ENCODE measurements at places on chromosomes 2 and 18.
A peak's percentile ranks its signal among the peaks of the same experiment; 100 is the strongest.

DNA sequence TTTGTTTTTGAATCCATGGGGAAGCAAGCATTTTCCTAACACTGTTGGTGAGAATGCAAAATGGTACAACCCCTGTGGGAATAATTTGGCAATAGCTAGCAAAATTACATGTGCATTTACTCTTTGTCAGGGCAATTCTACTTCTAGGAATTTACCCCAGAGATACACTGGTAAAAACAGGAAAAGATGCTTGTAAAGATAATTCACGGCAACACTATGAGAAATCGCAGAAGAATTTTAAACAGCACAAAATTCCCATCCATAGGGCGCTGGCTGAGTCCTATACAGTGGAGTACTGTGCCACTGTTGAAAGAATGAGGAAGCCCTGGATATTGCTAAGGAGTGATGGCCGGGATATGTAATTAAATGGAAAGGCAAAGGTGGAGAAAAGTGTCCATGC is 75.8 kb downstream of the DGKD start:
- DNase-seq, result no peak

- no peak for DNase-seq
Observed at GRCh38 chr18:2218101-2218500, 353.2 kb downstream of the METTL4 start.

GRCh38 chr18:58209326-58209725 is 165.3 kb downstream of the NEDD4L start:
- DNase-seq, result no peak

- DNase-seq, result peak; percentile 77
Observed at GRCh38 chr2:222318026-222318711, 19.4 kb upstream of the PAX3 start.

GRCh38 chr2:163751696-163752095 is 15.9 kb upstream of the FIGN start:
- DNase-seq, result no peak

- DNase-seq, result no peak
Observed at GRCh38 chr2:193783681-193784080, 1588.9 kb upstream of the TMEFF2 start.

- DNase-seq, result no peak
Observed at GRCh38 chr2:27765621-27766286, 5.8 kb upstream of the MRPL33 start.

- no peak for DNase-seq
Observed at GRCh38 chr18:50986360-50987087, 18.7 kb downstream of the ELAC1 start.

GRCh38 chr2:42799881-42800280 is 7.5 kb upstream of the HAAO start:
- no peak for DNase-seq

GRCh38 chr2:169732583-169733358 is 861 bp upstream of the KLHL23 start:
- DNase-seq, result peak; percentile 78

- no peak for DNase-seq
Observed at GRCh38 chr18:37383846-37384595, 181.6 kb downstream of the CELF4 start.

DNA sequence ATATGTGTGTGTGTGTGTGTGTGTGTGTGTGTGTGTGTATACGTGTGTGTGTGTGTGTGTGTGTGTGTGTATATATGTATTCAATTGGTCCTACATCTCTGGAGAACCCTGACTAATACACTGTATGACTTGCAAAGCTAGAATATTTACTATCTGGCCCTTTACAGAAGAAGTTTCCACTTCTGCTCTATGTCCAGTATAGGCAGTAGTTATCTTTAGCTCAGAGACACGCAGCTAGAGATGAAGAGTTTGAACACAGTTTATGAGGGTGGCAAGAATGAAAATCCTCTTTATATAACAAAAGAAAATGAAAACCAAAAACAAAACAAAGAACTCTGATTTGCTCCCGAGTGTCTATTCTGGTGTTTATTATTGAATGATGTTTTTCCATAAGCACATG is 201.2 kb downstream of the ASB1 start:
- no peak for DNase-seq

GRCh38 chr18:76977684-76978232 is 154.8 kb downstream of the MBP start:
- no peak for DNase-seq

DNA sequence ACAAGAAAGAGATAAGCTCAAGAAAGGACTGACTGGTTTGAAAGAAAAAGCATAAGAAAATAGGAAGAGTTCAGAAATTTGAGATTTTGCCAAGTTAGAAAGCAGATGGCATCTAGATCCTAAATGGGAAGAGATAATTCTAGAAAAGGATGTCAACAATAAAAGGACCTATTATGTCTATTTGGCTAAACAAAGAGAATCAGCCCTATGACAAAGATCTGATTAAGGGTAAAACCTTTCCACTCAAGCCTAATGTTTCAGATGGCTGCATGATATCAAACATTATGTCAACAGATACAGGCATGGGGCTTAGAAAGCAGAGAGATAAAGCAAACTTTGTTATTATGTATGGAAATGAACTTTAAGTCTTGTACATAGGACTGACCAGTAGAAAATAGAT is 465.0 kb upstream of the TRIB2 start:
- DNase-seq, result no peak

- DNase-seq, result no peak
Observed at GRCh38 chr2:221518201-221518934, 53.7 kb downstream of the EPHA4 start.

DNA sequence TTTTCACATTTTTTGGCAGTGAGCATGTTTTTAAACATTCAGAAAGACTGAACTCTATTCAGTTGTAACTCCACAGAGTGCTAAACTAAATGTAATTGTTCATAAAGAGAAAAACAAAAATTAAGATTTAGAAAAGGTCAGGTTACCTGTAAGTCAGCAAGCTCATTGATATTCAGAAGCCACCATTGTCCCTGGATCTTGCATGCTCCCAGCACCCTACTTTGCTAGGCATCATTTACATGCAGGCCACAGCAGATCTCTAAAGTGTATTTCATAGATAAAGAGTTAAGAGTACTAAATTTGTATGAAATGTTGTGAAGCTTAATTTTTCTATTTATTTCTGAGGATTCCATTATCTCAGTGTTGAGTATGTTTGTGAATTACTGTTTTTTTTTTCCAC is 64.8 kb upstream of the CDH19 start:
- DNase-seq, result no peak

DNA sequence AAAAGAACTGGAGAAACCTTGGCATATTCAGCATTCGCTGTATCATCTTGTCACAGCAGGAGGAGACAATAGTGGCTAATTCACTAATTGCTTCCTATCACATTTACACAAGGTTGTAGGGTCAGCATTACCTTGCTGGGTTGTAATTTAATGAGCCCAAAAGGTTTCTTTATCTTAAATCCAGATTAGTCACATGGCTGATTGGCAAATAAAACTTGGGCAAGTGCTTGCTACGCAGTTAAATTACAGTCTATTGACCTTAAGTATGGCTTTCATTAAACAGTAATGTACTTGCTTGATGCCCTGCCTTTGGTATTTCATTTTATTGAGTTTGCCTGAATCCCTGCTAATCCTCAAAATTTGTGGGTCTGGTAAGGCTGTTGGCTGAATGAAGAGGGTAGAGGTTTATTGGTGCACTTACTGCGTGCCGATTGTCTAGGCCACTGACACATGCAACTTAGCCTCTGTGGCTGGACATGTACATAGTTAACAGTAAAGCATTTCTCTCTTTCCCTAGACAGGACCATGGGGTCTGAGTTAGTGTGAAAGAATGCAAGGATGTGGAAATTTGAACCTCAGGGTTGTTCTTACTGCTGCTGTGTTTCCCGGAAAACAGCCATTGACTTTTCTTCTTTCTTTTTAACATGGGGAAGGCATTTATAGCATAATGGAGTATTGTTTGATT is 34.3 kb downstream of the FMNL2 start:
- no peak for DNase-seq

- DNase-seq, result no peak
Observed at GRCh38 chr2:50957896-50958295, 74.0 kb downstream of the NRXN1 start.

GRCh38 chr18:47932190-47932589 is 1.7 kb upstream of the SMAD2 start:
- DNase-seq, result peak; percentile 23

- no peak for DNase-seq
Observed at GRCh38 chr2:25651782-25652455, 21.5 kb downstream of the DTNB start.

GRCh38 chr2:176554101-176555048 is 285.1 kb downstream of the MTX2 start:
- peak; percentile 71 for DNase-seq

DNA sequence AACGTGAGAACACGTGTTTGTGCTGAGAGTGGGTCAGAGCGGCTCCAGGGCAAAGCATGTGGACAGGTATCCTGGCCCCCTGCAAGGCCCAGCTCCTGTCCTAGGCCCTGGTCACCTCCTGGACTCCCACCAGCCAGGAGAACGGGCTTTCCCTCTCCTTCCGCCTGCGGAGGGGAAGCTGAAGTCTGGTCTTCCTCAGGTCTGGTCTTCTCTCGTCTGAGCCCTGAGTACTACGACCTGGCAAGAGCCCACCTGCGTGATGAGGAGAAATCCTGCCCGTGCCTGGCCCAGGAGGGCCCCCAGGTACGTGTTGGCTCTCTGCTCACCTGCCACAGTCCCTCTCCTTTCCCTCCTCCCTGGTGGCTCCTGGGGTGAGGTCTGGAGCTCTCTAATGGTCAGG is 963 bp downstream of the GNLY start:
- no peak for DNase-seq

- no peak for DNase-seq
Observed at GRCh38 chr2:189022053-189022481, 47.9 kb downstream of the COL3A1 start.

DNA sequence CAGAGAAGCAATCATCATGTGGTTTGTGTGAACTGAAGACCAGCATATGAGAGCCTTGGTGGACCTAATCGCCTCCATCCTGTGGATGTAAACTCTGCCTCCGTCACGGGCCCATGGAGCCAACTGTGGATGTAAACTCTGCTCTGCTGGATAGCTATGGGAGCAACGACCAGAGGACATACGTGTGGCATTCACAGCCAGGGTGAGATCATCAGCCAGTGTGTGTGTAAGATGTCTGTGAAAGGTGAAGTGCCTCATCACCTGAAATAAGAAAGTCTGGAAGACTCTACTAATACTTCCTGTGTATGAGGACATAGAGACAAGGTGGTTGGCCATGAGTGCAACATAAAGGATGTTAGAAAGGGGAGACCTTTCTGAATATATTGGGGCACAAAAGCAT is 63.5 kb downstream of the CYB5A start:
- DNase-seq, result no peak

Measured in KBM-7 (cell line).